Chondrocyte (in vitro differentiated cells): ENCODE measurements at places on chromosomes 4 and X. TPM values are rescaled to one million over a fixed set of nuclear protein-coding genes. Genes with fewer than 3 reads are reported as not detected.
A peak's percentile ranks its signal among the peaks of the same experiment; 100 is the strongest.

Gene FGFRL1
- total RNA-seq = 70.4 to 76.3 TPM (median 75.7 TPM) in 3 replicates

Gene MAGEA12
- not detected in 3 replicates for total RNA-seq

Gene PDCL2
- total RNA-seq = not detected in 3 replicates

GRCh38 chrX:38959736-38960135 is 158.5 kb downstream of the MID1IP1 start:
- H3K27ac ChIP-seq = peak overlapping the region; percentile 59
- H3K36me3 ChIP-seq = no peaks in the 10 kb centered on the region
- H3K4me1 ChIP-seq = peaks cover 11% of the 10 kb centered on the region
- no peak for DNase-seq

DNA sequence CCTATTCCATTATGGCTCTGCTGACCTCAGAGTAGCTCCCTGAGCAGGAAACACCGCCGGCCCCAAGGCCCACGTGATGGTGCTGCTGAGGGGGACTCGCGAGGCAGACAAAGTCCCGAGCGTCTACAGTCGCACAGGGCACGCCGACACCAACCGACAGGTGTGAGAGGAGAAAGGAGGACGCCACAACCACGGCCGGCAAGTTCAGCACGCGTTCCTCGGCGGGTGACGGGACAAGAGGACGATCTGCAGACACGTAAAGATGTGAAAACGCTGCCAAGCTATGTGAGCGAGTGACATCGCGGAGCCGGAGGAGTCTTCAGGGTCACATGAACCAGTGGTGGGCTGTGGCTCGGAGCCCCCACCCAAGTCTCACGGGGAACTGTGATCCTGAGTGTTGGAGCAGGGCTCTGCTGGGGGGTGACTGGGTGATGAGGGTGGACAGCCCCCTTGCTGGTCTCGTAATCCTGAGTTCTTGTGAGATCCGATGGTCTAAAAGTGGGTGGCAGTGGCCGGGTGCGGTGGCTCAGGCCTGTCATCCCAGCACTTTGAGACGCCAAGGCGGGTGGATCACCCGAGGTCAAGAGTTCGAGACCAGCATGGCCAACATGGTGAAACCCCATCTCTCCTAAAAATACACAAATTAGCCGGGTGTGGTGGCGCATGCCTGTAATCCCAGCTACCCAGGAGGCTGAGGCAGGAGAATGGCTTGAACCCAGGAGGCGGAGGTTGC is 34.0 kb downstream of the PPP2R3B start:
- H3K27ac ChIP-seq = peak overlapping the region; percentile 32
- peaks cover 23% of the 10 kb centered on the region for H3K4me1 ChIP-seq
- H3K27me3 ChIP-seq = no peaks in the 10 kb centered on the region
- peaks cover 10% of the 10 kb centered on the region for H3K36me3 ChIP-seq

- no peak overlapping the region for H3K27ac ChIP-seq
- no peaks in the 10 kb centered on the region for H3K4me1 ChIP-seq
- no peak for DNase-seq
- H3K27me3 ChIP-seq = no peaks in the 10 kb centered on the region
Measured at GRCh38 chrX:82412858-82413257, 1095.2 kb upstream of the POU3F4 start.

DNA sequence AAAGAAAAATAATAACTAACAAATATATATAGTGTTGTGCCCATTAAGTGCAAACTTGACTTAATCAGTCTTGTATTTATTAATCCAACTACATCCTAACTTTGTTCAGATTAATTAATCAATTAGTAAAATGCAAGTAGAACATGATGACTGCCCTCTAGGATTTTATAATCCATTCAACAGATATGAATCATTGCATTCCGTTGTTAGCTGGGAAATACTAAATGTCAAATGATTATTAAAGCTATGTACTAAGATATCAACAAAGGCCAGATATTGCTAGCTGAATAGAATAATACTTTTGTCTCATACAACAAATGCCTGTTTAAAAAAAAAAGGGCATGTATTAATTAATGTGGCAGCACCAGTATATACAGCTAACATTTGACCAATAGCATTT is 1366.3 kb downstream of the STIM2 start:
- H3K36me3 ChIP-seq = no peaks in the 10 kb centered on the region
- no peaks in the 10 kb centered on the region for H3K27me3 ChIP-seq
- H3K27ac ChIP-seq = no peak overlapping the region
- no peak overlapping the region for H3K4me3 ChIP-seq
- H3K4me1 ChIP-seq = no peaks in the 10 kb centered on the region
- DNase-seq = no peak

- H3K27ac ChIP-seq = no peak overlapping the region
- no peaks in the 10 kb centered on the region for H3K27me3 ChIP-seq
- no peak for DNase-seq
- H3K4me1 ChIP-seq = no peaks in the 10 kb centered on the region
- no peaks in the 10 kb centered on the region for H3K36me3 ChIP-seq
Measured at GRCh38 chrX:87064502-87064901, 453.1 kb upstream of the KLHL4 start.

Gene NOA1
- total RNA-seq = 12.9 to 14.5 TPM (median 13.9 TPM) in 3 replicates

Gene IQCM
- total RNA-seq = not detected in 3 replicates

- no peaks in the 10 kb centered on the region for H3K27me3 ChIP-seq
- peaks cover 1% of the 10 kb centered on the region for H3K36me3 ChIP-seq
- no peak for DNase-seq
- H3K4me1 ChIP-seq = no peaks in the 10 kb centered on the region
Measured at GRCh38 chr4:151727365-151727764, 33.4 kb downstream of the GATB start.

- no peaks in the 10 kb centered on the region for H3K36me3 ChIP-seq
- peaks cover 22% of the 10 kb centered on the region for H3K4me1 ChIP-seq
- H3K4me3 ChIP-seq = no peak overlapping the region
- no peak overlapping the region for H3K27ac ChIP-seq
- H3K27me3 ChIP-seq = no peaks in the 10 kb centered on the region
- no peak for DNase-seq
Measured at GRCh38 chr4:169984173-169984572, 42.0 kb downstream of the MFAP3L start.

Gene PNCK
- 3.2 to 3.8 TPM (median 3.5 TPM) in 3 replicates for total RNA-seq

- H3K4me1 ChIP-seq = no peaks in the 10 kb centered on the region
- H3K36me3 ChIP-seq = no peaks in the 10 kb centered on the region
Measured at GRCh38 chrX:19212037-19212436, 89.8 kb upstream of the ADGRG2 start.

DNA sequence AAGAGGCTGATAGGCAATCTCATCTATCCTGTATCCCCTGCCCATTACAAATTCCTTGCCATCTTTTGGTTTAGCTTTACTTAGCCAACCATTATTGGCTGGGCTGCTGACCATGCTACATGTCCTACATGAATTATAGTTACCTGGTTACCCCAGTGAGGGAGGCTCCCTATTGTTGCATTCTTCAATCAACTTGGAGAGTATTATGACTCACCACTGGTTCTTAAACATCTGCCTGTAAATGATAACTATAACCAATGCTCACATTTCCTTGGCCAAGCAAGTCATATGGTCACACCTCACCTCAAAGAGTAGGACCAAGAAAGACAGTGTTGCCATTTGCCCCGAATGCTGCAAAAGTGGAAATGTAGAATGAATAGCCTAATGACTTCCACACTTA is 297.6 kb downstream of the IL15 start:
- H3K36me3 ChIP-seq = peaks cover 8% of the 10 kb centered on the region
- H3K27me3 ChIP-seq = no peaks in the 10 kb centered on the region
- no peak overlapping the region for H3K27ac ChIP-seq
- H3K4me3 ChIP-seq = no peak overlapping the region

- no peak overlapping the region for H3K4me3 ChIP-seq
- H3K27me3 ChIP-seq = no peaks in the 10 kb centered on the region
- DNase-seq = no peak
- H3K4me1 ChIP-seq = peaks cover 80% of the 10 kb centered on the region
Measured at GRCh38 chr4:5749568-5749967, 38.6 kb downstream of the EVC start.

- H3K27me3 ChIP-seq = peaks cover 29% of the 10 kb centered on the region
- peaks cover 9% of the 10 kb centered on the region for H3K36me3 ChIP-seq
- DNase-seq = no peak
- H3K4me3 ChIP-seq = no peak overlapping the region
- peaks cover 10% of the 10 kb centered on the region for H3K4me1 ChIP-seq
Measured at GRCh38 chrX:24999511-24999910, 16.3 kb downstream of the ARX start.

Gene PRSS12
- total RNA-seq = 8.9 to 15.3 TPM (median 15.1 TPM) in 3 replicates

Gene ZFP92
- total RNA-seq = 0.10 to 1.6 TPM (median 1.5 TPM) in 3 replicates

GRCh38 chrX:102720237-102721168 is at the start of gene GPRASP3:
Gene GPRASP3, plus strand, starts transcription at chrX:102720743. Its CDS starts 28,253 bp downstream, at chrX:102748996.
- H3K4me1 ChIP-seq = no peaks in the 10 kb centered on the region
- no peak within 1 kb of the TSS for H3K4me3 ChIP-seq
- H3K27ac ChIP-seq = no peak within 1 kb of the TSS
- H3K36me3 ChIP-seq = no peaks in the 10 kb centered on the region
- H3K27me3 ChIP-seq = no peaks in the 10 kb centered on the region
- no peak for DNase-seq

- H3K4me1 ChIP-seq = no peaks in the 10 kb centered on the region
- H3K4me3 ChIP-seq = no peak overlapping the region
- no peak overlapping the region for H3K27ac ChIP-seq
- no peak for DNase-seq
- H3K27me3 ChIP-seq = no peaks in the 10 kb centered on the region
Measured at GRCh38 chrX:141609111-141609510, 19.6 kb downstream of the SPANXA2 start.

Gene CXorf65
- total RNA-seq = not detected in 3 replicates

GRCh38 chr4:54586320-54586955 is 71.3 kb upstream of the KIT start:
- no peaks in the 10 kb centered on the region for H3K27me3 ChIP-seq
- DNase-seq = no peak
- H3K27ac ChIP-seq = no peak overlapping the region
- peaks cover 9% of the 10 kb centered on the region for H3K4me1 ChIP-seq

DNA sequence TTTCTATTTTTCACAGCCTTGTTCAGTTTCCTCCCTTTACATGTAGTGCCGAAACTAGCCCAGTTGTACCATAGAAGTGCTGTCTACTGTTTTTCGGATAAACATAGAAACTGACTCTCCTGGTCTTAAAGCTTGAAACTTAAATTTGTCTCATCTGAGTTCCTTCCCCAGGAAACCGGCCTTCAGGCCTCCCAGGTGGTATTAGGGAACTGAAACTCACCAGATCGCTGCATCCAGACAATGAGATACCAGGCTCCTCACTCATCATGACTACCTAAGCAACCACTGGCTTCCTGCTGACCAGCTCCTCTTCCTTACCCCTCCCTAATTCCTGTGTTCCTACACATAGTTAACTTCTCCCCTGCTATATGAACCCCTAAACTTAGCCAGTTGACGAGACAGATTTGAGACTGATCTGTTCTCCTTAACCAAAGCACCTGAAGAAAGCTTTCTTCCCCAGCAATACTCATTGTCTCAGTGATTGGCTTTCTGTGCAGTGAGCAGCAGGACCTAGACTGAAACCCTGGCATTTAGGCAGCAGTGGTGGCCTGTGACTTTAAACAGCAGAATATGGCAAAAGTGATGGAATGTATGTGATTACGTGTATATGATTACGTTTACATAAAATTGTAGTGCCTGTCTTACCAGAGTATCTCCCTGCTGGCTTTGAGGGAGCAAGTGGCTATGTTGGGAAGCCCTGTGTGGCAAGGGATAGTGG is 959.1 kb upstream of the LCORL start:
- H3K36me3 ChIP-seq = no peaks in the 10 kb centered on the region
- H3K4me1 ChIP-seq = no peaks in the 10 kb centered on the region
- DNase-seq = no peak
- H3K27ac ChIP-seq = no peak overlapping the region
- H3K27me3 ChIP-seq = no peaks in the 10 kb centered on the region
